ENCODE measurements at places on chromosomes 7 and 10.

GRCh38 chr7:25831831-25832411 is 320.1 kb upstream of the NFE2L3 start:
- DNase-seq = no peak

GRCh38 chr7:3192669-3193068 is 108.4 kb upstream of the SDK1 start:
- DNase-seq = no peak

DNA sequence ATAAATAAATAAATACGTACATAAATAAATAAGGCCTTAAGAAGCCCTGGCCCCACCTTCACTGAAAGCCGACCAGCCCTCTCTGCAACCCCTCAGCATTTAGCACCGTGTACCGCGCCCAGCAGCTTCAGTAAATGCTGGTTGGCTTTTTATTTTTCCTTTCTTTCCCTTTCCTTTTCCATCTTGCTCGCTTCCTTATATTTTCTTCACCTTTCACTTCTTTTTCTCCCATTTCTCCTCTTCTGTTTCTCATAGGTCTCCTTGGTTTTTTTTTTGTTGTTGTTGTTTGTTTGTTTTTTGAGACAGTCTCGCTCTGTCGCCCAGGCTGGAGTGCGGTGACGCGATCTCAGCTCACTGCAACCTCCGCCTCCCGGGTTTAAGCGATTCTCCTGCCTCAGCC is 11.2 kb downstream of the ZAN start:
- DNase-seq = no peak

DNA sequence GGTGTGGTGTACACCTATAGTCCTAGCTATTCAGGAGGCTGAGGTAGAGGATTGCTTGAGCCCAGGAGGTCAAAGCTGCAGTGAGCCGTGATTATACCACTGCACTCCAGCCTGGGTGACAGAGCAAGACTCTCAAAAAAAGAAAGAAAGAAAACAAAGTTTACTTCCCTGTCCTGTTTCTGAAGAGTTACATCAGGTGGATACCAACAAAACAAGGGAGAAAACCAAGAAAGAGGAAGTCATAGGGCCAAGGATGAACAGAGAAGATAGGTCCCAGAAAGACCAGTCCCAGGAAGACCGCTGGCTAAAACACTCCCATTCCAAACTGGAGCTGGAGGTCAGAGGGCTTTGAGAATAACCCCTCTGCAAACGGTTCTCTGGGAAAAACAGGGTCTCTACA is 13.5 kb downstream of the MACROH2A2 start:
- no peak for DNase-seq

GRCh38 chr10:114290038-114290437 is 51.0 kb downstream of the VWA2 start:
- no peak for DNase-seq

DNA sequence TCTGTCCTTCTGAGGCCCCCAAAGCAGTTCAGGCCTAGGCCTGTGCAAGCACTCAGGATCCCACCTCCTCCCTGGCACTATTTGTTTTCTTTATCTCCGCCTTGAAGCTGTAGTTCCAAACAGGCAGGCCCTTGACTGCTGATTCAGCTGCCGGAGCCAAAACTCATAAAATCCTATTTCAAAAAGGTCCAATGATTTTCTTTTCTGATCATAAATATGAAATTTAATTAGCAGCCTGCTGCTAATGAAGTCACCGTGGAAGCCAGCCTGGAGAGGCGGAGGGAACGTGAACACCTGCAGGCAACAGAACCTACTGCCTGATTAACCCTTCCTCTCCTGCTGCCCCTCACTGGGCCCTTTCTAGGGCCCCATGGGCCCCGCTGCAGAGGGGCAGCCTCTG is 60.1 kb downstream of the CARD11 start:
- no peak for DNase-seq

DNA sequence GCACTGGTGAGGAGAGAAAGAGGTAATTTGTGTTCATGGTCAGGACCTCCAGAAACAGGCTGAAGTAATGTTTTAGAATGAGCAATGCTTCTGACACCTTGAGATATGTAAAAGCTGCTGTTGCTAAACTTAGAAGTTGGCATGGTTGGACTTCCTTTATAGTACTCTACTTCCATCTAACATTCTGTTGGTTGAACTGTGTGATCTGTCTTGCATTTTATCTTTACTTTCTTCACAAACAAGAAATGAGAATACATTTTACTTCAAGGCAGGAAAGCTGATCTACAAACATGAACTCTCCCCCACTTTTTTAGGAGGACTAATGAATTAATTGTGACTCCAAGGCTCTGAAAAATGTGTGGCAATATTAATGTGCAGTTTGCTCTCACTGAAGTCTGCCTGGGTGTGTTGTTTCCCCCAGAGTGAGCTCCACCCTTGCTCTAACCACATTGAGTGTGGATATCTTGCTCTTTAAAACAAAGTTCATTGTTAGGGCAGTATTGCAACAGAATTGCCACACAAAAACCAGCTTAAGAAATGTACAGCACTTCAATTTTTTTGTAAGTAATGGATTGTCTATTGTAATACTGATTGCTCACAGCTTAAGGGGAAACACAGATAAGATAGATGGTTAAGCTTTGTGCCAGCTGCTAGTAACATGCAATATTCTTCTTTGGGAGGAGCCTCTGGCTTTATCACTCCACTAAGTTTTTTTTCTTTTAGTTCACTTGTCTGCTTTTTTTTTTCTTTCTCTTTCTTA is 69.0 kb downstream of the ADD3 start:
- DNase-seq = no peak

DNA sequence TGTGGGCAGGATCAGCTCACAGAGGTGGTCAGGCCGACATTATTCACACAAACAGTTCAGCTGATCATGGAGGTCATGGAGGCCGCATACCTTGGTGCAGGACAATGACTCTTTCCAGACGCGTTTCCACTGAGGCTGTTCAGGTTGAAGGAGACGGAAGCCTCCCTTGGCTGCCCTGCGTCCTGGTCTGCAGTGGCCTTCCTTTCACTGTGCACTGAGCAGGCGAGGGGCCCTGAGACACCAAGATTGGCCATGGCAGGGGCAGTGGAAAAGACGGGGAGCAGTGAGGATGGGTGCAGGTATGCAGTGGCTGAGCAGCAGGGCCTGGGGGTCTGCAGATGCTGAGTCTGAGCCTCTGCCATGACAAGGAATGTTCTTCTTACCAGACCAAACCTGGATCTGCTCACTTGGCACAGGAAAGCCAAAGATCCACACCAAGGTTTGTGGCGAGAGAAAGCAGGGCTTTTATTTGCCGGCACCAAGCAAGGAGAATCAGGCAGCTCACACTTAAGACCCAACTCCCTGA is 263.3 kb downstream of the GLRX3 start:
- no peak for DNase-seq

- no peak for DNase-seq
These were observed 65.7 kb downstream of the VWA2 start for GRCh38 chr10:114304571-114305421.

- DNase-seq = no peak
These were observed 65.1 kb downstream of the RSU1 start for GRCh38 chr10:16752099-16752498.

GRCh38 chr7:100397315-100398081 is 24.2 kb downstream of the PILRA start:
- no peak for DNase-seq

- DNase-seq = no peak
These were observed 182.2 kb downstream of the HTR7 start for GRCh38 chr10:90675621-90676020.

DNA sequence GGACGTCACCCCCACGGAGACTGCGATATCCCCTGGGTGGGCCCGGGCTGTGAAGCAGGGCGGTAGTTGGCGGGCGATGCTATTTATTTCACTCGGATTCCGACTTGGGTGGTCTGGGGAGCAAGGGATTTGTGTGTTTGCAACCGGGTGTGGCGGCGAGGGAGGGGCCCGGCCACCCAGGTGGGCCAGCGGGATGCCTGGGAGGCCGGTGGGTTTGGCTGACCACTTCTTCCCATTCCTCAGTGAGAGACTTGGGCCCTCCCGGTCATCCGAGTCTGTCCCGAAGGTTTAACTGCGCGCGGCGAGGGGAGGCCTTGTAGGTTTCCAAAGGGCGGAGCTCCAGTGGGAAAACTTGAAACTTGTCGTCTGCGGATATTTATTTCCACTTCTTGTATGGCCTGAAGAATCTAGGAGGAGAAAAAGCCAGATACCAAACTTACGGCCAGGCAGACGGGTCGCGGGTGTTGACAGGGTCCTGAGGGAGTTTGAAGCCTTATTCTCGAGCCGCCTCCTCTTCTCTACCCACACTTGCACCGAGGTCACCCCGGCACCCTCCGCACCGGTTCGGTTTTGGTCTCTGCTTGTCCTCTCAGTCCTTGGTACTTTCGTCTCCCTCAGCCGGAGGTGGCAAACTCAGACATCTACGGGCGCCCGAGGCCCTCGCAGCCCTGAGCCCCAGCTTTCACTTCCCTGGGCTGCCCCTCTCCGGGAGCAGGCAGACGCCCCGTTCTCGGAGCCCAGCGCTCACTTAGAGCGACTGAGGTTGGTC is 17.9 kb downstream of the ZNF316 start:
- peak; percentile 15 for DNase-seq

GRCh38 chr10:112307358-112308124 is 24.3 kb downstream of the TECTB start:
- peak; percentile 18 for DNase-seq

DNA sequence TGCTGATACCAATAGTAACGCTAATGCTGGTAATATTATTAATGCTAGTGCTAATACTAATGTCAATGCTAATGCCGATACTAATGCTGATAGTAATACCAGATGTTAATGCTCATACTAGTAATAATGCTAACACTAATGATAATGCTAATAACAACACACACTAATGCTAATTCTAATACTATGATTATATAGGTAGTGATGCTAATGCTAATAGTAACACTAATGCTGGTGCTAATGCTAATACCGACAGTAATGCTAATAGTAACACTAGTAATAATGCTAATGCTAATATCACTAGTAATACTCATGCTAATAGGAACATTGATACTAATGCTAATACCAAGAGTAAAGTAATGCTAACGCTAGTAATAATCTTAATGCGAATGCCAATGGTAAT is 406.4 kb upstream of the RNF32 start:
- no peak for DNase-seq

- DNase-seq = no peak
These were observed 96.6 kb downstream of the FAM53B start for GRCh38 chr10:124647421-124648130.

- DNase-seq = no peak
These were observed 43.5 kb upstream of the FOXL3 start for GRCh38 chr7:246451-246850.

DNA sequence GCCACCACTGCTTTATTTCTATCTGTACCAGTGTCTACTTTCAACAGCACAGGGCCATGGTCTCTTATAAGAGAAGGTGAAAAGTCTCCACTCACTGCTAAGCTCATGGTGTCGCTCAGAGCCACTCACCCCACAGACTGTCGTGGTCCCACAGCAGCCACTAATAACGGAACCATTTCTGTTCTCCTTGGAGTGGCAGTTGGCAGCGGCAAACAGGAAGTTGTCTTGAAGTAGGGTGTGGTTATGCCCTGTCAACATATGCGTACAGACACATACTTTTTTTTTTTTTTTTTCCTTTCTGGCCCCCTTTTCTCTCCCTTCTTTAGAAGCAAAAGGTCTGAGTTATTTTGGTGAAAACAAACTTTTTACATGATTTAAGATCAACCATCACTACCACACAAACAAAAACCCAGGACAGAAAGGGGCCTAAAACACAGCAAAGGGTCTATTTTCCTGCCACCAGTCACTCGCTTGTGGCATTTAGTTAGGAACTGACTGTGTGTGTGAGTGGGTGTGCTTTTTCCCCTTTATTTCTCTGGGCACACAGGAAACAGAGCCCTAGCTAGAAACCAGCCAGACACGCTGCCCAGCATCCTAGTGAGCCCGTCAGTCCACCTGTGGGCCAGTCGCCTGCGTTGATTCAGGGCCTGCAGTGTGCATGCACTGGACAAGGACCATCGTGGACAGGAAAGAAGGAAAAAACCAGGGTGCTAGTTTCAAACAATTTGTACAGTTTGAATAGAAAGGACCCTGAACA is 96.7 kb upstream of the EFCAB10 start:
- no peak for DNase-seq

- DNase-seq = no peak
These were observed 13.6 kb downstream of the CLIP2 start for GRCh38 chr7:74302745-74303221.

GRCh38 chr10:60137292-60137992 is 231.1 kb upstream of the CCDC6 start:
- no peak for DNase-seq

GRCh38 chr10:118473305-118473960 is 122.0 kb downstream of the PRLHR start:
- DNase-seq = no peak

DNA sequence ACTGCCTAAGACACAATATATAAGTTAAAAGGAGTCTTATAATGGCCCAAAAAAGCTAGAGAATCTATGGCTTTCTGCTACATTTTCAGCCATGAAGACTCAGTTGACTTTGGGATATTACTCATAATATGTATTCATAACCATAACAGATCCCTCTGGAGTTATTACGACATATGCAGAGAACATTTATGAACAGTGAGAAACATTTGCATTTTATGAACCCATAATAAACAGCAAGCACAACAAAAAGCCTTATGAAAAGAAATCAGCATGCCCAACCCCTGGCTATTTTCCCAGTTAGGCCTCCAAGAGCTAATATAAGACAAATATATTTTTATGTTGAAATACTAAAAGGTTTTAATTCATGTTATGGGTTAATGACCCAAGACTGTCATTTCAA is 52.4 kb downstream of the ARMH3 start:
- no peak for DNase-seq

DNA sequence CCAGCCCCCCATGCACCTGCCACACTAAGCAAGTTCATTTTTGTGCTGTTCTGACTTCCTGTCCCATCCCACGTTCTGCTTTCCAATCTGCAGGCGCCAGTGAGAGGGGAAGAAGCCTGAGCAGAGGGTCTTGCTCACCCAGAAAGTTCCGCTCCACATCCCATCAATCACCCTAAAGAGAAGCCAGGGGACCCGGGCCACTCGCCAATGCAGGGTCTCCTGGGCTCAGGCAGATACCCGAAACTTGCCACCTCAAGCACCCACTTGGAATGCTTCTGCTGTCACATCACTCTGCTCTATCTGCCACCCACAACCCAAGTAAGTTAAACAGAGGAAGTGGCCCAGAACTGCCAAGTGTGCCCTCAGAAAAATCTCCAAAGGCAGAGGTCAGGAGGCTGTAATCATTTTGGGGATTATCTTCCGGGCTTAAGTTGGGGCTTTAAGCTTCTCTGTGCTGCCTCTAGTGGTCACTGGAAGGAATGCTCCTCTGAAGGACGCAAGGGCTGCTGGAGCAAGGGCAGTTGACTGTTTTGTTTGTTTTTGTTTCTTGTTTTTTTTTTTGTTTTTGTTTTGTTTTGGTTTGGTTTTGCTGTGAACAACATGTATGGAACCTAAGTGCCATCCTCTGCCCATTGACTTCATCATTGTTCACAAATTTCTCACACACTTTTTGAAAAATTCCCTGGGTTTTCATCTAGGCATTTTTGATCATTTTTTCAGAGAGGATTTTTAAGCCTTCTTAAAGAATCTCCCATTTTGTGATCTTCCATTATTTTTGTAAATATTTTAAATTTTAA is 25.5 kb downstream of the PRR15 start:
- DNase-seq = no peak

All from D721Med (cell line).